Activated naive CD4-positive, alpha-beta T cell (primary cell): ENCODE measurements at places on chromosomes 5 and 9.
A peak's percentile ranks its signal among the peaks of the same experiment; 100 is the strongest.

GRCh38 chr5:130335117-130335516 is 430.9 kb downstream of the CHSY3 start:
- DNase-seq = no peak

GRCh38 chr9:83199240-83199639 is 136.3 kb upstream of the RASEF start:
- no peak for DNase-seq

DNA sequence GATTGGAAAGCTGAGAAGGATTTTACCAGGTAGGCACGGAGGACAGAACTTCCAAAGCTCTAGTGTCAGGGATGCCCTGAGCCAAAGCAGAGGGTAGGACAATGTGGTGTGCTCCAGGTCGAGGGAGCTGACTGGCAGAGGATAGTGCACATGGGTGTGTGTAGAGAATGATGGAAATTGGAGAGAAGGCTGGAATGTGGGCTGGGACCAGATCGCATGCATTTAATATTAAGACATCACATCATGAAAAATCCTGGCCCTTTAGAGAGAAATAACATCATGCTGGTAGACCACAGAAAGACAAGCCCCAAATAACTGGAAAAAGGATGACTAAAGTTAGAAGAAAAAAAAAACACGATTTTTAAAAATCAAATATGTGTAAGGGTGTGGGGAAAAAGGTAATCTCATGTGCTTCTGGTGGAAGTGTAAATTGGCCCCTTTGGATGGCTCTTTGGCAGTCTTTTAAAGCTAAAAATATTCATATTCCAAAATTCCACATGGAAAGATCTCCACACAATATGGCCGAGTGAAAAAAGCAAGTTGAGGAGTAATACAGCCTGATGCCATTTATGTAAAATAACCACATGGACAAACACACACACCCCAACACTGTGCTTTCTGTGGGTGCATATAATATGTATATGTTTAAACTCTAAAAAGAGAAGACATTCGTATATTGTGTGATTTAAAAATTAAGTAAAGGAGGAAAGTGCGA is 67.0 kb upstream of the TGFBR1 start:
- DNase-seq = no peak

DNA sequence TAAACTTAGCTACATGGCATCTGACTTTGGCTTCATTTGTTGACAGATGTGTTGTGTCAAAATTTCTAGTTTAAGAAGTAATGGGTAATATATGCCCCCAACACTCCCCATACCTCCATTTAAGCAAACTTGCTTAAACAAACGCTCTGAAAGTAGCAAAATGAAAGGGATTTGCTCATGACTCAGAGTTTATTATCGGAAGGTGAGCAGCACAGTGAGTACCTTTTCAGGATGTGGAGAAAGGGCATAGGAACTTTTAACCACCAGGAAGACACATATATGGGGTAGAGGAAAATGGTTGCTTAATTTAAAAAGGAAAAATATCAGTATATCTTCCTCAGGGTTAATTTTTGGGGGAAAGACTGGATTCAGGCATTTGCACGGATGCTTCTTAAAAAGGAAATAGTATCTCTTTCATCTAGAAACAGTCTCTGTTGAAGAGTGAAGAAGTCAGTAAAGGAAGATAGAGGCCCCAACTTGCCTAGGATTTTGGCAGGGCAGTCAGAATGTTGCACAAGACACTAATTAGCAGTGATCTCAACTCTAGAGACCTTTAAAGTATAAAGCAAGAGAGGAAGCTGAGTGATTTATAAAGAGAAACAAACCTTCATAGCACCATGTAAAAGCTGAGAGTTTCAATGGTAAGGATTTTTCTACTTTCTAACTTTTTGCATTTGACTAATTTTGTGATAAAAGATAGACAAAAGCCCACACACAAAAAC is 155.1 kb downstream of the TRIO start:
- no peak for DNase-seq

- no peak for DNase-seq
Observed at GRCh38 chr9:16651446-16651964, 219.0 kb downstream of the BNC2 start.

DNA sequence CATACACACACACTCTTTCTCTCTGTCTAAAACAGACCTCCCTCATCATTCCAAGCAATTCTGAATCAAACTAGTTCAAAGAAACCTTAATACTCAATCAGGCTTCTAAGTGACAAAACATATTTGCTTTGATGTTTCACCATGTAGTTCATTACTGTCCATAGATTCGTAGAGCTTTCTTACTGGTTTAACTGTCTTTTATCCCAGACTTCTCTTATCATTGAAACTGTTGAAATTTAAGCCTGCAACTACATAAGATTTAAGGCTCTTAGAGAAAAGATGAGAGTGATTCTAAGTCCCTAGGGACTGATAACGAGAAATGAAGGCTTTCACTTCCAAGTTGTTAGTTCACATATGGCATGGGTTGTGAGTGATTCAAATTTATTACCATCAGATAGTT is 11.0 kb upstream of the PLAC8L1 start:
- no peak for DNase-seq

DNA sequence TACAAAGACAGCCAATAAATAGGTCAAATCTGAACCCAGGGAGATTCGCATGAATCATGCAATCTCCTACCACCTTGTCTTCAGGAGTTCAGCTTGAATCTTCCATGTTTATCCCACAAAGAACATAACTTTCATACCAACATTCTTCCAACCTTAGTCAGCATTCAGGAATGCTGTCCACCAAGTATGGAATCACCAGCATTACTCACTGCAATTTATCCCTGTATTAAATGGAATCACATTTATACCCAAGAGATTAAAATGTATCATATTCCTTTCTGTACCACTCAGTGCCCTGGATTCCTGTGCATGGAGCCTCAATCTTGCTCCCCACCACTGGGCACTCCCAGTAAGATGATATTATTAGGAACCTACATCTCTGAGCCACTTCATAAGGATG is 162.6 kb downstream of the GLIS3 start:
- no peak for DNase-seq

DNA sequence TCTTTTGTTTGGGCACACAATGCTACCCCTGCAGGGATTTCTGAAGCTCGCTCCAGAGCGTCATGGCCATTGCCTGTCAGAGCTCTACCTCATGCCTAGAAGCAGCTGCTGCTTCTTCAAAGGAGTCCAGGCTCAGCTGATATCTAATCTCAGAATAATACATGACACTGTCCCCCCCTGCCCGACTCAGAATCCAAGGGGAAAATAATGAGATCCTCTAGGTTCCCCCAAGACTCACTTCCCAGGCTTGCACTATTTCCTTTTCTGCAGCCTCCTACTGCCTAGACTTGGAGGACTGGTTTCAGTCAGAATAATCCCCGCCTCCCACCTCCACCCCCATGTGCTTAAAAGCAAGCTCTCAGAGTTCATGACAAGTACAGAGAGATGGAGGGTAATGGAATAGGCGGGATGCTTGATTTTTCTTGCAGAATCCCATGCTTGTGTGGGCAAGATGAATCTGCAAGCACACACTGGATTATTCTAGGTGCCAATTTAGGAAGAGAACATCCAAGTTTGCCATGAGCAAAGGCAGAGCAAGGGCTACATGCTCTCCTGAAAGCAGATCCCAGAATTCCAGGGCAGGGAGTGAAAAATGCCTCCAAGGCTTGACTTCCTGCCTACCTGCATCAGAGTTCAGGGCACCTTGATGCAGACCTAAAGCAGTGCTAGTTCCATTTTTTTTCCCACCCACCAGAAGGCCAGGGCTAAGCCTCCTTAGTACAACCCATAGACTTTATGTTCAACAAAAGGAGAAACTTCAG is 97.4 kb upstream of the IFNK start:
- no peak for DNase-seq

DNA sequence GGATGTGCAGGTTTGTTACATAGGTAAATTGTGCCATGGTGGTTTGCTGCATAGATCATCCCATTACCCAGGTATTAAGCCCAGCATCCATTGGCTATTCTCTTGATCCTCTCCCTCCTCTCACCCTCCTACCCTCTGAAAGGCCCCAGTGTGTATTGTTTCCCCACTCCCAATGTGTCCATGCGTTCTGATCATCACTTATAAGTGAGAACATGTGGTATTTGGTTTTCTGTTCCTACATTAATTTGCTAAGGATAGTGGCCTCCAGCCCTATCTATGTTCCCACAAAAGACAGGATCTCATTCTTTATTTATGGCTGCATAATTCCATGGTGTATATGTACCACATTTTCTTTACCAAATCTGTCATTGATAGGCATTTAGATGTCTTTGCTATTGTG is 243.3 kb upstream of the PDE4D start:
- no peak for DNase-seq

GRCh38 chr5:163563112-163563511 is 57.7 kb downstream of the MAT2B start:
- no peak for DNase-seq

GRCh38 chr9:100595391-100596199 is 17.7 kb downstream of the CAVIN4 start:
- DNase-seq = no peak

- peak; percentile 18 for DNase-seq
Observed at GRCh38 chr5:132425009-132425937, 55.8 kb downstream of the SLC22A5 start.

DNA sequence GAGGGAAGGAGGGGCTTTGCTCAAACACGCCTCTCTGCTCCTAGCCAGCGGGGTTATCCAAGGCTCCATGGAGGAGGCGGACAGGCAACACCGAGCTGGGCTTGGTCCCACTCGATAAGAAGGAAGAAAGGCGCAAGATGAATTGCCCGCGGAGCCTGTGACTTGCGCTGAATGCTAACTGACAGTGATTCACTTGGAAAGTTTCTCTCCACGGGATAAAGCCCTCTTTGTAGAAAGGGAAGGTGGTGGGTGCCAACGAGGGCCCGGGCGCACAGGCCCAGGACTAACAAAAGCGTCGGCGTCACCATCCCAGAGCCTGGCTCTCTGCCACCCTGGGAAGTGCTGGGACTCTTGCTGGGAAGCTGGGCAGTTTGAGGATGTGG is 76.0 kb downstream of the VAV2 start:
- DNase-seq = no peak

DNA sequence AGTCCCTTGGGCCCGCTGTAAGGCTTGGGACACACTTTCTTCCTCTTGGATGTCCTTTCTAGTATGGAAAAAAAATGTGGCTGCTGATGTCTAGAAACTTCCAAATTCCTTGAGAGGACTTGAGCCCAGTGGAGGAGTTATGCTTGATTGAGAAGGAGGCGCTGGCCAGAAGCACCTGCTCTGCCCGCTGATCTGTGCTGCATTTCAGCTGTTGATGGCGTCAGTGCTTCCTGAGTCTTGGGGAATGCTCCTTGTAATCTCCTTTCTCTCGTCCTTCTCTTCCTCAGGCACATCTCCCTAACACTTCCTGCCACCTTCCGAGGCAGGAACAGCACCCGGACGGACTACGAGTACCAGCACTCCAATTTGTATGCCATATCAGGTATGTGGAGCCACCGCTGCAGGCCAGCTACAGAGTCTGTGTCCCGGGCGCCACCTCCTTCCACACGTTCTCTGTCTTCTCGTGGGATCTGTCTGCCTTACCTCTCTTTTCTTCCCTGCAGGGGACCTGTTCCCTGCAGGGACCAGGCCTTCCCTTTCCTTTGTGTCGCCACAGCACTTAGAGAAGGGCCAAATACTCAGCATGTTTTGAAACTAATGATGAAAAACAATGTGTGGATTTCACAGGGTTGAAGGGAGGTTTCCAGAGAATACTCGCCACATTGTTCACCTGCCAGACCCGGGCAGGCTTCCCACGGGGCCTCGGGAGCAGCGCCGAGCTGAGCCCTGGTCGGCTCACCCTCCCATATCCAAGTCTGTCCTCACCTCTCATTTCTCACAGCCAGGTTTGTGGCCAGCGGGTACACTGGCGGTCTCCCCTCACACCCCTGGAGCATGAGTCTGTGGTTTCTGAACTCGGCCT is 95.2 kb downstream of the MVB12B start:
- DNase-seq = no peak

DNA sequence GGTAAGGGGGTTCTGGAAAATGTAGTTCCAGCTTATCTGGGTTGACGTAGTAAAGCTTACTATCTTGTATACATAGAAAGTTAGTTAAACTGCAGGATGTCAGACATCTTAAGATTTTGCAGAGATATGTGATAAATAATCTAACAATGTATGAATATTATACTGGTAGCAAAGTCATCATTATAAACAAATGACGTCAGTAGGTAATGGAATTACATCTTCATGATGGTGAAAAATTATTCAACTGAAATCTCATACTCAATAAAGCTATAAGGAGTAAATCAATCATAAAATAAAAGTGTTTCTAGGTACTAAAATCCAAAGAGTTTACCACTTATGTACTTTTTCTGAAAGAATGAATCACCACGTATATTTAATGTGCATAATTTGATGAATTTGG is 217.3 kb upstream of the CDH10 start:
- DNase-seq = no peak
